Islet precursor cell (in vitro differentiated cells): ENCODE measurements at places on chromosomes 1 and 21.

DNA sequence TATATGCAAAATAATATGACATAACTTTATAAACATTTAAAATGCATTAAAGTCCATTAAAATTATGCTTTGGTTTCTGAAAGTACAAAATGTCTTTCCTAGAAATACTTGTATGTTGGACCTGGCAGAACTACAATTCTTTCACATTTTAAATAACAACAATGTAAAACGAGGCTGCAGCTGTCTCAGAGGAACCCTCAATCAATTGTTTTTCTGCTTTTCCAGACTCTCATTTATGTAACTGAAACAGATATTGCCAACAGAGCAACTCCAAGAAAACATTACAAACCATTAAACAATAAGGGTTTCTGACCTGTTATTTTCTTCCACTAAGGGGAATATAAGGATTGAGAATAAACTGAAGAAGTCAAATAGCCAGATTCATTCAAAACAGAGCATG, 1193.4 kb downstream of the NCAM2 start:
- DNase-seq, result no peak

DNA sequence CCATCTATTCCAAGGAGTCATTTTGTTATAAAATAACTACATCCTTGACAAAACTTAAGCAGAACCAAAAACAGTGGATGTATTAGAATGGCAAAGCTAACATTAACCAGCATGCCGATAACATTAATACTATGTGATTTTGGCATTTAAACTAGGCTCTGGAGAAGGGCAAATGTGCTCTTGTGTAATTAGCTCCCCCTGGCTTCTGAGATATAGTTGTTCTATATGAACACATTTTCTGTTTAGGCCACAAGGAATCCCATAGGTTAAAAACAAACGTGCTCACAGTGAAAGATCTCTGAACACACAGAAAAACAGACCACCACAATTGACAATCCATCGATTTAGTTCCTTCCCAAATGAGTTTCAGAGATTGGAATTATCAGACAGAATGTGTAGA, 57.4 kb upstream of the TARS2 start:
- no peak for DNase-seq

- no peak for DNase-seq
These were observed 83.3 kb downstream of the ZFYVE9 start for GRCh38 chr1:52225174-52225573.

GRCh38 chr1:201990427-201990826, 8.0 kb downstream of the RNPEP start:
- DNase-seq, result no peak

DNA sequence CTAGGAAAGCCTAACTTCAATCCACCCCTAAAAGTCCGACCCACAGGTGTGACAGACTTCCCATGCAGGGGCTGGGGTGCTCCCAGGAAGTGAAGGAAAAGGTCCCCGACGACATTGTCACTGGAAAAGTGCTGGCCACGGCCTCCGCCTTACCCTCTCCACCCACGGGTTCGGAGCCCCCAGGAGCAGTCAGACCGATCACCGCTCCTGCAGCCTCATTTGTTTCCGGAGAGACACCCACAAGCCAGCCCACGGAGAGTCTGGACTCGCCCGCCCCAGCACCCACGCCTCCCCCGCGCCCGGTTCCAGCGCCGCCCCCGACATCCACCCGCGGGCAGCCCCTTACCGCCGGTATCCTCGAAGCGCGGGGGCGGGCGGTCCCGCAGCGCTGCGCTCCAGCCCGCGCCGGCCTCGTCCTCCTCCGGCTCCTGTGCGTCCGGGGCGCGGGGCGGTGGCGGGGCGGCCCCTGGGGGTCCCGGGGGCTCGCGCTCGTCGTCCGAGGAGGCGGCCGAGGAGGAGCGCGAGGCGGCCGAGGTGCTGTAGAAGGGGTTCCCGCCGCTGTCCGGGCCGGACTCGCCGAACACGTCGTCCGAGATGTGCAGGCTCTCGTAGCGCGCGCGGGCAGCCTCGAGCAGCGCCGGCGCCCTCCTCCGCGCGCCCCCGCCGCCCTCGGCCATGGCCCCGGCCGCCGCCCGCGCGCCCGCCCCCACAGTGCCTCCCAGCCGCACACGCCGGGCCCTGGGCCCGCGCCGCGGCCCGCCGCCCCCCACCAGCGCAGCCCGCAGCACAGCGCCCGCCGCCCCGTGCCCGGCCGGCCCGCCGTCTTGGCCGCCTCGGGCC, 660 bp downstream of the PGBD5 start:
- DNase-seq, result peak; percentile 53

- no peak for DNase-seq
These were observed 26.4 kb upstream of the PPP1R15B start for GRCh38 chr1:204437796-204438570.

DNA sequence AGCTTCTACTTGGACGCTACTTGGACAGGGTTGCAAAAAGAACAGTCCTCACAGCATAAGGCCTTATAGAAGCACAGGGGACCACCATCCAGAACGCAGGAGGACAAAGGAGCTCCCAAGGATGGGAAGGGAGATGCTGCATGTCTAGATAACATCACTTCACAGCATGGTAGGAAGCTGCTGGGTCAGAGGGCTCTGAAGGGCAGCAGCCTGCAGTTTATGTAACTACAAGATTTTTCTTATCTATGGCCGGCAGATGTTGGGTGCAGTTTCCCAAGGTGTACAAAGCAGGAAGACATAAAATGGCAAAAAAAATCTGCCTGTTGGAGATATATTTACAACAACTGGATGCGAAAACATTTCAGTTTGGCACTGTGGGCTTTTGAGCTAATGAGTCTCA, 45.3 kb upstream of the SLC5A9 start:
- DNase-seq, result no peak

DNA sequence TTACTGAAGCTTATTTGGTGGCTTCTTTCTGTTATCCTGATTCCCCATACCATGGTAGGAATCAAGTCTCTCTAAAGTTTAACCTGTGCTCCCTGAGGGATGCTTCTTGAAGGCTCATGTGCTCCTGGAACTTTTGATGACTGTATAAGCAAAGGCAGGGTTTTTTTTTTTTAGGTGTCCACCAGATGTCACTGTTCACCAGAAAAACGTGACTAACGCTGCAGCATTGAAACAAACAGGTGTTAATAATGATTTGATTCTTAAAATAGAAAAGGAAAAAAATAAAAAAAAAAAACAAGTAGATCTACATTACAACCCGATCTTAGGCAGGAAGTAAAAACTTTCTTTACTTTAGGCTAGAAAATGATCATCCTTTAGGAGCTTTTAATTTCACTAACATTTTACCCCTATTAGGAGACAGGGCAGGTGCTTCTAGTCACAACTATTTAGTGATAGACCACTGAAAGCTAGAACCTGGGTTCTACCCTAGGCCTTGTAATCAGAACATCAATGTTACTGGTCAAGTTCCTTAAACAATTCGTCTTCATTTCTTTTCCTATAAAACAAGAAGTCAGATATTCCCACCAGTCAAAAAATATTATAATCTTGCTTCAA, 223.0 kb downstream of the PLA2G4A start:
- no peak for DNase-seq

GRCh38 chr1:160090760-160091159, 7.7 kb downstream of the IGSF8 start:
- DNase-seq, result peak; percentile 77

GRCh38 chr21:26790296-26790695, 54.9 kb downstream of the ADAMTS1 start:
- DNase-seq, result no peak

DNA sequence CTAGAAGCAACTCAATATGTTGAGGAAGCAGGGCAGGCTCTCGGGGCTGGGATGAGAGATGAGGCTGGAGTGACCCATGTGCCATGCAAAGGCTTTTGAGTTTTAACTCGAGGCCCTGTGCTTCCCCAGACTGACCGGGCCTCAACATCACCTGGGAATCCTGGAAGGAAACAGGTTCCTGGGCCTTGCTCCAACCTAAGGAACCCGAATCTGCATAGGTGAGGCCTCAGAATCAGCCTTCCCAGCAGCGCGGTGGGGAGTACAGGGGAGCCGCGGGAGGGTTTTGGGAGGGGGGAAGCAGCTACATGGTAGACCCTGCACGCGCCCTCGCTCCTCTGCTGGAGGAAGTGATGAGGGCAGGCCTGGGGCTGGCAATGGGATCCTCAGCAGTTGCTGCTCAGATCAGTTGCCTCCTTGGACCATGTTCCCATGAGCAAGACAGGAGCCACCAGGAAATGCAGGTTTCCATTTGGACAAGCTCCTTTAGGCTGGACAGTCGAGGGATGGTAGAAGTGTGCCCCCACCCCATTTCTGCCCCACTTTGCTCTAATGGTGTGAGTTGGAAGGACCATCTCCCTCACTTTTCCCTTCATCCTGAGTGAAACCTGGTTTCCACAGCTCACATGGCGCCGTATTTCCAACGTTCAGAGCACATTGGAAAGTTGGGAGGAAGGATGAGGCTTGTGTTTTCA, 4.5 kb upstream of the KIAA1614 start:
- no peak for DNase-seq

DNA sequence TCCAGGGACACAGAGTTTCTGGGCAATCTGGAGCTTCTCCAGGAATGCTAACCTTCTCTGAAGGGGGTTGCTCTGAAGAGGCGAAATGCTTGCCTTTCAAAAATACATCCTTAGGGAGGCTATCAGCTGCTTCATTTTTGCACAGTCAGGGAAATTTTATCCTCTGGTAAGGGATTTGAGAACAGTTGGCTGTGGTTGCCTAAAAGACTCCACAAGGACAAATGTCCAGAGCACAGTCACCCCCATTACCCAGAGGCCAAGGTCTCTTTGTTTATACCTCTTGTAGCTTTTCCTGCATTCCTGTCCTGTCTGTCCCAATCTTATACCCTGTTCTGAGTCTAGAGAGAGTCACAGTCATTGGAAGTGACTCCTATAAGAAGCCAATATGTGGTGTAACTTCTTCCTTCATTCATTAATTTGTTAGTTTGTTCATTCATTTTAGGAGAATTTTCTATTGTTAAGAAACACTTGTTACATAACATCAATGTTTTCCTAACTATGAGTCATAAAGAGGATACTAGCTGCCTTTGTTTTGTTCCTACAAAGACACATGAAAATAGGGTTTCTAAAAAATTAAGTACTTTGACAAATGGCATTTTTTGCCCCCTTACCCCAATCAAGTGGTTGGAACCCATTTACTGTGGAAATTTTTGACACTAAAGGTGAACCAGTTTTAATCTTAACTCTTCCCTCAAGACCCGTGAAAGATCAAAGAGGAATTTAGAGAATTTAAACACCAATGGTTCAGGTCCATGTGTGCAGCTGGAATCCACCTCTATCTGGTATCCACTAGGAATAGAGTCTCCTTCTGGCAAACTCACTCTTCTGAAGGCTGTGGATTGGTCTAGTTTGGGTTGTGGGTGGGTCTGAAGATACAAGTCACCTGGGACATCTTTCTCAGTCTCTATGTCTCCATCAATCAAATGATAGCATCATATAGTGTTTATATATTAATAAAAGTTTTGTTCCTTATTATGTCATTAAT, 47.1 kb downstream of the GPR88 start:
- no peak for DNase-seq

DNA sequence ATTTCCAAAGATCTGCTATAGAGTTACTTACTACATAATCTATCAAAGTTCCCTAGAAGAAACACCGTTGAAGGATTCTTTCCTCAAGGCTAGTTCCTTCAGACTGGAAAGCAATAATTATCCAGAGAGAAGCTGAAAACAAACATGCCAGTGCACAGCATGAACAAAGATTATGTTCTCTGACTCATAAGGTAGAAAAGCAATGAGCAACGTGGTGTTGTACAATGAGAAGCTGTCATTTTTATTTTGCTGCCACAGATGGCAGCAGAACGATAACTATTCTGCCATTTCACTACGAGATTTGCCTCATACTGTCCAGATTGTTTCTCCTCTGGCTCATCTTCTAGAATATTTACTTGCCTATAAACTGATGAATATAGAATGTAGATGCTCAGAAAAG, 10.7 kb downstream of the EXTL2 start:
- DNase-seq, result no peak

DNA sequence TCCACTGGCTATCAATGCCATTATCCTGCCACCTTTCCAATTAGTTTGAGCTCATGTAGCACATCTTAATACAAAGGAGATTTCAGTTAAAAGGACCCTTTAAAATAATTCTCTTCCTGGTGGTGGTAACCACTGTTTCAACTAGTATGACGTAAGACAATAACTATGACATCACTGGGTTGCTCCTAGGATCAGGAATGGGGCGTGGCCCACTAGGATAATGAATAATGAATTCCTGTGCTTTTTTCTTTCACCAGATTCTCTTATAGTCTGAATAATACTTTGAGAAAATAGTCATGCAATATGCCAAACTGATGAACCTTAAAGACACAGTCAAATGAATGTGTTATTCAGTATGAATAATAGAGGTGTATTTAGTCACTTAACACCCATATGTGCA, 10.6 kb upstream of the KIFAP3 start:
- no peak for DNase-seq

GRCh38 chr21:18370301-18370700, 33.3 kb downstream of the TMPRSS15 start:
- DNase-seq, result no peak

DNA sequence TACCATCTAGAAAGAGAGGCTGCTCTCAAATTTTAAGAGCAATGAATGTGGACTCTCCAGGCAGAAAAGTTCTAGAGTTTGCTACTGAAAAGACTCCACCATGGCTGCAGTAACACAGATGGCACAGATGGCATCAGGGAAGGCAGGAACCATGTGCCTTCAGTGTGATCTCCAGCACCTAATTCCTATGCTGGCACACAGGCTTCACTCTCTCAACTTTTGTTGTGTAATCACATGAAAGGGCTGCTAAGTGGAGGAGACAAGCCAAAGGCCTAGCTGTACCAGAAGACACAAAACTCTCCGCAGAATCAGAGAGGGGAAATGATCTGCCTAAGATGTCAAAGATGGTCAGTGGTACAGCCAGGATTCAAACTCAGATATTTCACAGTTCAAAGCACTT, 31.1 kb downstream of the ERI3 start:
- DNase-seq, result no peak

DNA sequence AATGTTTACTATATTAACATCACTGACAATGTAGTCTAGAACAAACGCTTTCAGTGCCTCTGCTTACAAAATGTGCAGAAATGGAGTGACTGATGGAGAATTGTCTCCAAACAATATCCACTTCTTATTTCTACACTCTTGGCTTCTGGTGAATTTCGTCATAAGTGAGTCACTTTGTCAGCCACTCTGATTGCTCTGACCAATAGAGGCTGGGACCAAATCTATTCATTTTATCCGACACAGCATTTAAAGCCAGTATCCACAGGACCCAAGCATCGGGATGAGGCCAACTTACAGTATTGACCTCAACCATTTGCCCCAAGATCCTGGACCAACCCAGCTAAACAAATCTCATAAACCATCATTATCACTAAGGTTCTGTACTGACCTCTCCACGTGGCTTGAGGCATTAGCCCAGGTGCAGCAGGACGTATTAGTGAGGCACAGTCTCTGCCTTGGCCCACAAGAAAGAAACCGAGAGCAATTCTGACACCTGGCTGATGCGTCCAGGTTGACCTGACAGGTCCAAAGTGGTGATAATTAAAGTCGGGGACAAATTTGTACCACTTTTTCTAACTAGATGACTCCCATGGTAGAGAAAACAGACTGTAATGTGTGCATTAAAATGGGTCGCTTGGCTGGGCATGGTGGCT, 53.3 kb upstream of the ERO1B start:
- no peak for DNase-seq

GRCh38 chr1:167683641-167684502, 37.9 kb upstream of the MPZL1 start:
- peak; percentile 97 for DNase-seq

- no peak for DNase-seq
These were observed 56.6 kb downstream of the ATP1B1 start for GRCh38 chr1:169163059-169163458.
